ENCODE measurements at places on chromosomes 12 and 14.

DNA sequence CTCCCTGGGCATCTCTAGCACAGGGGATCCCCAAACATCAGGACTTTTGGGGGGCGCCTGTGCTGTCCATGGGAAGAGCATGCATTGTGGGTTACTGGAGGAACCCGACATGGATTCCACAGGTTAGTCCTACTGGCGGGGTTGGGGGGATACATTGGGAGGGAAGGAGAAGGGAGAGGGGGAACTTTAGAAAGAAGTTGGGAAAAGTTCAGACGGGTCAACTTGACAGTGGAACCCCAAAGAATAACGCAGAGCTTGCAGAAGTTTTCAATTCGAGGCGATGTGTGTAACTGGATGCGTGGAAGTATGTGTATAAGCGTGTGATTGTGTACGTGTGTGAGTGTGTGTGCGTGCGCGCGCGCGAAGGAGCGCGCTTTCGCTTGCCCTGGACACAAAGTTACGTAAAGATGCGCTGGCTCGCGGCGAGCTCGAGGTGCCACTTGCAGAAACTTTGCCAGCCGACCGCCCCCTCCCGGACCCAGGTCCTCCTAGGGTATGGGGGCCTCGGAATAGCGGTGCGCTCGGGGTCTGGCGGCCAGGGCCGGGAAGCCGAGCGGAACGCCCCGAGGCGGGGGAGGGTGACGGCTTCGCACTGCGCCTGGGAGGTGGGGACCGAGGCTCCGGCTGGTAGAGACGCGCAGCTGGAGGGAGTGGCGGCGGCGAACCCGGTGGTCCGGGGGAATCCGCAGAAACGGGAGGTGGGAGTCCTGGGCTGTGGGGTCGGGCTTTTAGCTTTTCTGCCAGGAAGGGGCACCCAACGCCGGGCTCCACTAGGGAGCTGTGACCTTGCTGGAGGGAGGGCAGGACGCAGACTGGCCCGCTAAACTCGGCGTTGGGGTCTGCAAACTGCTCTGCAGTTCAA is 669 bp downstream of the RFX4 start:
- no peak for DNase-seq

- DNase-seq: no peak
Measured at GRCh38 chr14:90273532-90273931, 17.2 kb downstream of the PSMC1 start.

DNA sequence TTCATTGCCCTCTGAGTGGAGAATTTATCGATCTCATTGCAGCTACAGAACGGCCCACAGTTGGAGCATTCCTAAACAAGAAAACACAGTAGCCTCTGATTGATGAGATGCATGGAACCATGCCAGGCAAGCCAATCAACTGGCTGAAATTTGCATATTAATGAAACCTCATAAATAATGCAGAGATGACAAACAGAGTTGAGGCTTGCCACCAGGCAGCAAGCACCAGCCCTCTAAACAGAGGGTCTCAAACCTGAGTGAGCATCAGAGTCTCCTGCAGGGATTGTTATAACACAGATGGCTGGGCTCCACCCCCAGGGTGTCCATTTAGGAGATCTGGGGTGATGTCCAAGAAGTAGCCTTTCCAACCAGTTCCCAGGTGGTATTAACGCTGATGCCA is 60.9 kb upstream of the CMKLR1 start:
- no peak for DNase-seq

GRCh38 chr12:45670346-45671065 is 59.0 kb upstream of the ARID2 start:
- no peak for DNase-seq

- DNase-seq: no peak
Measured at GRCh38 chr12:94326727-94327126, 132.9 kb downstream of the CEP83 start.

- no peak for DNase-seq
Measured at GRCh38 chr12:52389313-52390207, 4.1 kb upstream of the KRT84 start.

GRCh38 chr12:6635856-6636531 is at the start of gene LPAR5:
LPAR5 (minus strand) TSS chr12:6635959; CDS start chr12:6621248, 14,711 bp downstream.
- DNase-seq: no peak

DNA sequence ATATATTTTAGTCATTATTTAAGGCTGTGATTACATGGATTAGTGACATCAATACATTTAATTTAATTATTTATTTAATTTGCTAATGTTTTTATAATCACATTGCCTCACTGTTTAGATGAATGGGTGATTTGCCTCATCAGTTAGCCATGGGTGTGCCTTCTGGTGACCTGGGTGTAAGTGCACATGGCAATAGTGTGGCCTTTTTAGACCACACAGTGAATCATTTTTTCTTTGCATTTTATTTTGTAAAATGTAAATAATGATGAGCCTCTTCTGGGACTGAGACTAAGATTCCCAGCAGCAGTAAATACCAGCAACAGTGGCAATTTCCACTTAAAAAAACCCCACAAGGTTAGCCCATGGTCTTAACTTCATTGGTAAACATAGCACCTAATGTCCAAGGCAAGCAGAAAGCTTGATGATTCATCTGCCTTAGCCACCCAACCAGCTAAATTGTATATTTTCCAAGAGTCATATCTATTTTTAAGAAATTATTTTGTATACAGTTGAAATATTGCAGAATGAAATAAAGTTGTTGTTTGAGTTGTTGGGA is 235.9 kb upstream of the NOVA1 start:
- no peak for DNase-seq

- DNase-seq: no peak
Measured at GRCh38 chr12:119838826-119839600, 38.1 kb downstream of the CIT start.

DNA sequence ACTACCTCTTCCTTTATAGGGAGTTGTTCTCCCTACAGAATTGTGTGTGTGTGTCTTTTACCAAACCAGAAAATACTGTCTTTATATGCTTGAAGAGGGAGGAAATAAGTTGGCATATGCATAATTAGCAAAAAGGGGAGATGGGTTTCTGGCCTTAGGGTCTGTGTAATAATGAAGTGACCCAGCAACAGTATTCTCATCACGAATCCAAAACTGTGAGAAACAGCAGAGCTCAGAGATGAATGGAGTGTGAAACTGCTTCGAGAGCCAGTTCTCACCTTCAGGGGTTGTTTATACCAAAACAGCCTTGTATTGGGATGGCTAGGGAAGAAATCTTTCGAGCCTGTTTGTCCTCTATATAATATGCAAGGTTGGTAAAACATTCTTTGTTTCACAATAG is 227.5 kb downstream of the MON2 start:
- no peak for DNase-seq

Measured in pancreas (tissue), 10 donors.